ENCODE measurements at places on chromosomes 12 and 14.

DNA sequence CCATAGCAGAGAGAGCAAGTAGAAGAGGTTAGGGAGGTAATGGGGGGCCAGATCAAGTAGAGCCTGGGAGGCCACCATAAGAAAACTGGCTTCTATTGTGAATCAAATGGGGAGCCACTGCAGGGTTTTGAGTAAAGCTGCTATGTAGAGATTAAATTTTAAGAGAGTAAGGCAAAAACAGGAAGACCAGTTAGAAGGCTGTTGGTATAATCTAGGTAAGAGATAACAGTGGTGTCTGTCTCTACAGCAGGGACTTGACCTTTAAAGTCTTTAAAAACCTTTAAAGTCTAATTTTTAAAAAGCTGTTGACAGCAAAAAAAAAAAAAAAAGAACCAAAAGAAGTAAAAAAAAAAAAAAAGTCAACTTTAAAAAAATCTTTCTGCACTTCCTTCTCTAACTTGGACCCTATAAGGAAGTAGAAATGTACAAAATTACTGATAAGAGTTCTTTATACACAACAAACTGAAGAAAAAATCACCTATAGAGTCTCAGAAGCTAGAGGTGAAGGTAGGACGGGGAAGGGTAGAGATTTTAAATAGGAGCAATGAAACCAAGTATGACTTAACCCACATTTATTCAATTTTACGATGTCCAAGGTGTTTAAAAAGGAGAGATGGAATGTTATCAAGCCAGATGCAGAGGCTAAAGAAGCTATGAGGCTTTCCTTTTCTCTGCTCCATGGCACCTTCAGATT is 26.1 kb downstream of the SGPP1 start:
- no peak for DNase-seq

DNA sequence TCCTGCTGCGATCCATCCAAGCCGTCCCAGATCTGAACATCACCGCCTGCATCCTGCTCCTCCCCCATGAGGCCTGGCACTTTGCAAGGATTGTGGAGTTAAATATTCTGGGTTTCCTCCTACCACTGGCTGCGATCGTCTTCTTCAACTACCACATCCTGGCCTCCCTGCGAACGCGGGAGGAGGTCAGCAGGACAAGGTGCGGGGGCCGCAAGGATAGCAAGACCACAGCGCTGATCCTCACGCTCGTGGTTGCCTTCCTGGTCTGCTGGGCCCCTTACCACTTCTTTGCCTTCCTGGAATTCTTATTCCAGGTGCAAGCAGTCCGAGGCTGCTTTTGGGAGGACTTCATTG is 8.2 kb downstream of the BDKRB1 start:
- DNase-seq, result no peak

DNA sequence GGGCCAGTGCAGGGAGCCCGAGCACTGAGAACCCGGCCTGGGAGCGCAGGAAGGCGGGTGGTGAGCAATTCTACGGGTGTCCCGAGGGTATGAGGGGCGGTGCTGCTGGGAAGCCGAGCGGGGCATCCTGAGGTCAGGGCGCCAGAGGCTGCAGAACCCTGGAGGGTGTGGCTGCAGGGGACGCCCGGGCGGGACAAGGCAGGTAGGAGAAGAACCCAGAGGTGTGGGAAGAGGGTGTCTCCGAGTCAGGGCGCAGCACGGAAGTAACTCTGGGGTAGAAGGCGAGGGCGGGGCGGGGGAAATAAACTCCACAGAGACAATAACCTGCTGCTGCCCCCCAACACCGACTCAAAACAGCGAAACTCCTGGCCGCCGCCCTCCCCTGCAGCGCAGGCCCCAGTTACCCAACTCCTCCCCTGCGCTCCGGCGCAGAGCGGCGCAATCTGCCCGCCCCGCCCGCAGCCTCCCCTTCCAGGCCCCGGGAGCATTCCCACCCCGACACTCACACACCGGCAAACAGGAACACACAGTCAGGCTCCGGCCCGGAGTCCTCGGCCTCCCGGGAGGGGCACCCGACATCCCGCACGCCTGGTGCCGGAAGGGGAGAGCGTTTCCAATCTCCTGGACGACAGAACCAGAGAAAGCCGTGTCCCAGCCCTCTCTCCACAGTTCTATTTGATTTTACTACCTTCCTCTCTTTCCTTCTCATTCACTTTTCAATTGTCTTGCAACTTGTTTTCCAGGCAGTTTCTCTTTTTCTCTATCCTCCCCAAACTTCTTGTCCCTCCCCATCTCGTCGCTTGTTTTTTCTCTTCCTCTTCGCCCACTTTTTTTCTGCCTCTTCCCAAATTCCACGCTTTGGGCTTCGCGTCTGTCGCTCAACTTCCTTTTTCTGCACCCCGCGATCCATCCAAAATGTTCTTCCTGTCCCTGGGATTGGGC is 2.4 kb downstream of the HRK start:
- no peak for DNase-seq

GRCh38 chr12:47147739-47148138 is 68.0 kb upstream of the AMIGO2 start:
- DNase-seq, result no peak

DNA sequence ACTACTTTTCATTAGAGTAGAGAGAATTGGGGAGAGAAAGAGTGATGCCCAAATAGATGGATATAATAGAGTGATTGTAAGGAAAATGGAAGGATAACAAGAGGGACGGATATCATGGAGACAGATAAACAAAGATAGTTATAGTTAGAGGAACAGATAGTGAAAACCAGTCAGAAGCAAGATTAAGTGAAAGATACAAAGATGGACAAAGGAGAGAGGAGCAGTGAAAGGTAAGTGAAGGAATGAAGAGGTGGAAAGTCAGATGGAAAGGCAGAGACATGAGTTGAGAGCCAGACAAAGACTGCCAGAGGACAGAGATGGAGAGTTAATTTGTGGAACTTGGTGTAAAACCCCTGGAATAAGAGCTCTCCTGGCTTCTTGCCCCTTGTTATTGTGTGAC is 59.2 kb upstream of the CISTR start:
- no peak for DNase-seq

- DNase-seq, result no peak
Observed at GRCh38 chr12:112932485-112933128, 5.7 kb upstream of the OAS3 start.

- no peak for DNase-seq
Observed at GRCh38 chr12:49552014-49552413, 13.2 kb downstream of the KCNH3 start.

- peak; percentile 78 for DNase-seq
Observed at GRCh38 chr12:75635606-75636444, 124.4 kb upstream of the KRR1 start.

DNA sequence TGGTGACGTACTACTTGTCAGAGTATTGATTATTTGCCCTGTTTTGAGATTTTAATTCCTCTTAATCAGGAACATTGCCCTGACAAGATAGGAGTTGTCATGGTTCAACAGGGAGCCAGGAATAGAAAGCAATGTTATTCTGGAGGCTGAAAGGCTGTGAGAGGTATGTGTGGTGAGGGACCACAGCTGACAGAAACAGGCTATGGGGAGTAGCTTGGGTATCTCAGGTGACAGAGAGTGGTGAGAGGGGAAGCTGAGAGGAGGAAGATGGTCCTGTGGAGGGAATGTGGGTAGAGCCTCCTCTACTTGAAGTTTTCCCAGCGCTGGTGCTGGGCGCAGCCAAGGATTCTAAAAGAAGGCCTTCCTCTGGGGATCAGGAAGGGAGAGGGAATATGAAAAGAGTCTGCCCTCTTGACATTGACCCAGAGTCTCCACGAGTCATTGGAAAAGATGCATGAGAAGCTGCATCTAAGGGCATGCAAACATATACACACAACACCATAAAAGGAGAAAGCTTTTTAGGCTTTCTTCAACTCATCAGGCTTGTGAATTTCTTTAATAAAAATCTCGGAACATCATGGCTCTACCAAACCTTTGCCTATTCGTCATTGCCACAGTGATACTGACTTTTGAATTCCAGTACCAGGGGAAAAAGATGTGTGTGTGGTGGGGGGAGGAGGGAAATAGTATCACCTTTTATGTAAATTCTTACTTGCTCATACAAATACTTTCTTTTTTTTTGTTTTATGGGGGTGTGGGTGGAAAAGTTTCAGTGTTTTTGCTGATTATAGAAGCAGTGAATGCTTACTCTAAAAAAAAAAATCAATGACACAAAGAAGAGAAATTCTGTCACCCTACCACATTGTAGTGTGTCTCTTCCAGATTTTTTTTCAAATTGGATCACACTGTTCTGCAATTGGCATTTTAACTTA is 39.9 kb upstream of the DHRS7 start:
- DNase-seq, result no peak

GRCh38 chr14:93008381-93008780 is 85.4 kb downstream of the CHGA start:
- DNase-seq, result no peak

DNA sequence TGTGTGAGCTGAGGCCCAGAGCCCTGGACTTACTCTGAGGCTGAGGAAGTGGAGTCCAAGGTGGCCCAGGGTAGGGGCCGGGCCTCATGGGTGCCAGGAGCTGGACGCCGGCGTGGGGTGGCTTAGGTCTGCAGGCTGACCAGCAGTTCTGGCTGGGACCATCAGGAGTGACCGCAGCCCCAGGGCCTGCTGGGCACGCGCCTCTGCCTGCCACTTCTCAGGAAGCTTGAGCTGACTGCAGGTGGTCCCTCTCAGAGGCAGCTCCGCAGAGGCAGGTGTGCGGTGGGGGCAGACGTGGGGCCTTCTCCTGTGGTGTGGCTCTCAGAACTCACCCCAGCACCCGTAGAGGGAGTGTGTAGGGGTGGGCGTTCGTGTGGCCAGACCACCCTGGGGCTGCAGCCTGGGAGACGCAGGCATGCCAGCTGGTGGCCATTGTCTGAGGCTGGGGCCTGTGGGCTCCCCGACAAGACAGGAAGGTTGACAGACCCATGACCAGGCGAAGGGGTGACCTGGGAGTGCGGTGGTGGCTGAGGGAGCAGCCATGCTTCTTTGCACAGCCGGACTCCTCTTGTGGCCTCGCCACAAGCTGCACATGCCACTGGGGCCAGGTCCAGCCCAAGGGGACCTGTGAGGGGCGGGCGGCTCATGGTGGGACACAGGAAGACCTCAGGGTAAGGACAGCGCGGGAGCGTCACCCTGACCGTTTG is 40.0 kb upstream of the TEX22 start:
- no peak for DNase-seq

DNA sequence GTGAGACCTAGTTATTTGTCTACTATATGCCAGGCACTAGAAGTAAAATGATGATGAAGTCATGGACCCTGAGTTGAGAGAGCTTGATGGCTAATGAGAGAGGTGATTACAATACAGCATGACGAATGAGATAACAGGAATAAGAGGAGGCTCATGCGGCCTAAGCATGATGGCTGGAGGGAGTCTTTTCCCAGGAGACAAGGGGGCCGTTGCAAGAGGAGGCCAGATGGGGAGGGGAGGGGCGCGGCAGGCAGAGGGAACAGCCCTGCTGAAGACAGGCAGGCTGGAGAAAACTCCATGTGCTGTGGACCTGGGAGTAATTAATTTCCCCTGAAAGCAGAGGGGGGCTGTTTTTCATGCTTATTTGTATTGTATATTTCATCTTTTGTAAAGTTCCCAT is 144.7 kb upstream of the RFLNA start:
- DNase-seq, result no peak

DNA sequence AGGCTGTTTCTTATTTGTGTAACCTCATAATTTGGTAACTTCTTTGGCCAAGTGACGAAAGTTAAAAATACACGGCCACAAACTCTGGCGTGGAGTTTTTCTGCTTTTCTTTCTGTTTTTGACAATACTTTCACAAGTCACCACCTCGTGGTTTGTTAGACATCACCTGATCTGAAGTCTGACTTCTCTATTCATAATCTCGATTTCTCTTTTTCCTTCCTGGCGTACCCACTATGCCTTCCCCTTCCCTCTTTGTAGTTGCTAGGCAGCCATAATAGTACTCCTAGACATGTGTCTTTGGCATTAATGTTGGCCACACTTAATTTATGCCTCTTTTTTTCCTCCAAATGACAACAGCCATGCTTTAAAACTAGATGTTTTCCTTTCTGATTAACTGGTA is 97.6 kb downstream of the POLR3B start:
- no peak for DNase-seq

GRCh38 chr12:77166696-77167095 is 101.3 kb upstream of the E2F7 start:
- DNase-seq, result no peak

GRCh38 chr14:64465191-64465822 is at the start of gene AKAP5:
AKAP5 (plus strand) TSS chr14:64465499; CDS start chr14:64468395, 2,896 bp downstream.
- peak; percentile 65 for DNase-seq

DNA sequence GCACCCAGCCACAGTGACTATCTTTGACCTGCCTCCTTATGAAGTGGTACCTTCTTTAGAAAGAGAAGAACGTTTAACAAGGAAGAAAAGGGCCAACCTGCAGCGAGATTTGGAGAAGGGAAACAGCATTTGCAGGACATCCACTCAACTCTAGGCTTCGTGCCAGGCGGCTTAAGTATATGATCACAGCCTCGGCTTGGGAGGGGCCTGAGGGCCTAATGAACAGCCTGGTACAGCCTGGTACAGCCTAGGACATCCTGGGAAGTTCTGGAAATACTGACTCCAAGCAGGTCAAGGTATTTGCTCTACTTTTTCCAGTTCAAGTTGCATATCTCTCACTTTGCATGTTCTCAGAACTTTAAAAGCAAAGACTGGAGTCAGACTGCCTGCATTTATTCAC is 16.1 kb downstream of the HCAR2 start:
- DNase-seq, result no peak

DNA sequence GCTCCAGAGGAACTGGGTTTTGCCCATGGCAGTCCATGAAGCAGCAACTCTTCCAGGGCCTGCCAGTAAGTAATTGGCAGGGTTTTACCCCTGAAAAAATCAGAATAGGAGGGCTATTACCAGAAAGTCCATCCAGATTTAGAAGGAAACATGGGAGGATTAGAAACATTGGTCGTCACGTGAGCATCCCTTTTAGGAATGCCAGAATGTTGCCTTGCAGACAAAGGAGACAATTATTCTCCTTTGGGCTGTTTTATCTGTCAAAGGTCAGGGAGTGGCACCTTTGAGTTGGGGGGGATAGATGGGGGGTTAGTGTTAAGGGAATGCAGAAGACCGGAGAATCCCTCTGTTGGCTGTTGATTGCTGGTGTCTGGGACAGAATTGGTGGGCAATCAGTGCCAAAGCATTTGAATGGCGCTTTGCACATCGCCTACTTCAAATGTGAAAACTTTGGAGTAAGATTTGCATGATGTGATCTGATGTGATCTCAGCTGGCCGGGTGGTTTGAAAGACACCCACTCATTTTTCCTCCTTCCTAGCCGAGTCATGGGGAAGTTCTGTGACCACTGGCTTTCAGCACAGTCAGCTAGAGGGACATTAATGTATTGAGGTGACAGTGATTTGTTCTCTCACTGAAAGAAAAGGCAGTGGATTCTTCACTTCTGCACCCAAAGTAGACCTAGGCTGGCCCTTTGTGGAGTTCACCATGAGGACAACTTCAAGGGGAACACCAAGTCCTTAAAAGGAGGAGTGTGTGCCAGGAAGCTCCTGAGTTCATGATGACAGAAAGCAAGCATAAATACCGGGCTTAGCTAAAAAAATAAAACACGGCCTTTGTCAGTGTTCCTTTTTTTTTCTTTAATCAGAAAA is 31.4 kb downstream of the FLVCR2 start:
- no peak for DNase-seq

GRCh38 chr12:65761301-65761700 is 63.0 kb upstream of the HMGA2 start:
- no peak for DNase-seq

- no peak for DNase-seq
Observed at GRCh38 chr12:77608271-77608824, 222.3 kb upstream of the NAV3 start.

Data from activated CD4-positive, alpha-beta T cell treated with anti-CD3 and anti-CD28 coated beads, Interleukin-10, Interleukin-2, amounts not matched to agents 100 ng/mL and 50 ng/mL, durations not matched to agents 16 hours and 8 hours (primary cell).